ENCODE measurements at places on chromosomes 3 and 15. TPM values are rescaled to one million over a fixed set of nuclear protein-coding genes. Genes with fewer than 3 reads are reported as not detected.

NPTN gene
- 54.0 TPM for total RNA-seq

SKOR1 gene
- total RNA-seq, result 0.10 TPM

IMPG2 gene
- 0.59 TPM for total RNA-seq

PARP15 gene
- 0.99 TPM for total RNA-seq

FANCD2OS gene
- not detected for total RNA-seq

RARRES1 gene
- 4.9 TPM for total RNA-seq

PPM1L gene
- total RNA-seq, result 12.0 TPM

GOLGA6L10 gene
- total RNA-seq, result 3.3 TPM

TRPM1 gene
- total RNA-seq, result 3.5 TPM

ADAMTS9 gene
- total RNA-seq, result 132 TPM

- DNase-seq, result no peak
Measured at GRCh38 chr15:101237251-101237650, 14.6 kb downstream of the CHSY1 start.

GRCh38 chr3:46566040-46566641 lies at the start of gene LRRC2:
TSS of gene LRRC2 (minus strand) at chr3:46566302. CDS start at chr3:46551591, 14,711 bp downstream.
- DNase-seq, result peak; percentile 47

DNA sequence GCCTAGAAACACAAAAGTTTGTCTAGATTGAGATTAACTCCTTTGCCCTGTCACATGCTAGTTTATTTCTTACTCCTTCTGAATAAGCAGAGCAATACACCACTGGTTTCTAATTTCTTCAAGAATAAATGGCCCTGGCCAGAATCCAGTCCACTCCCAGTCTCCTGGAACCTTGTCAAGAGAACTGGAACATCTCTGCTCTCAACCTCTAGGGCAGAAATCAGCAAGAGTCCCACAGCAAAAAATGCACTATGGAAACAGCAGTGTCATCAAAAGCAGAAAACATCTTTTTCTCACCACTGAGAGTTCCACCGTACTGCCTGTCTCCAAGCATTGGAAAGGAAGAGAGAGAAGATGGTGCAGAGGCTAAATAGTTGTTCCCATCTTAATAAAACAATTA lies 35.9 kb upstream of the PPP2R3A start:
- DNase-seq, result peak; percentile 12

DNA sequence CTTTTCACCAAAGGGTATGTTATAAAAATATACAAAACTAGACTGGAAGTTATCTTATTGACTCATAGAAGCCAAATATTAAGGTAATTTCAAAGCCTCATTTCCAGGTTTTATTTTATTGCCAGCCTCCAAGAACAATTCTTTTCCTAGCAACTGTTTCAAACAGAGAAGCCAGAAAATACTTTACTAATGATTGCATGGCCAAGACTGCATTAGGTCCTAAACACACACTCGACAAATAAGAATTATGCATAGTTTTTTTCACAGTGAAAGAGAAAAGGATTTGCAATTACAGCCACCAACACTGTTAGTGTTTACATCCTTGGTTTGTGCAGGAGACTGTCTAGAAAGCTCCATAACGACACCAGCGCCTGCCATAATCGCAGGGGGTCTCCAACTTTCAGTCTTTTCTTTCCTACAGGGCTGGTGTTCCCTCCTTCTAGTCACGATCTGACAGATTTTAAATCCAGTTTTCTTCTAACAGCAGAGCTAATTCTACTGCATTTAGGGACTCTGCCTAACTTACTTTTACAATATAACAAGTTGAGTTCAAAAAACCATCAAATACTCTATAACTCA lies 58.1 kb downstream of the CLASP2 start:
- no peak for DNase-seq

DNA sequence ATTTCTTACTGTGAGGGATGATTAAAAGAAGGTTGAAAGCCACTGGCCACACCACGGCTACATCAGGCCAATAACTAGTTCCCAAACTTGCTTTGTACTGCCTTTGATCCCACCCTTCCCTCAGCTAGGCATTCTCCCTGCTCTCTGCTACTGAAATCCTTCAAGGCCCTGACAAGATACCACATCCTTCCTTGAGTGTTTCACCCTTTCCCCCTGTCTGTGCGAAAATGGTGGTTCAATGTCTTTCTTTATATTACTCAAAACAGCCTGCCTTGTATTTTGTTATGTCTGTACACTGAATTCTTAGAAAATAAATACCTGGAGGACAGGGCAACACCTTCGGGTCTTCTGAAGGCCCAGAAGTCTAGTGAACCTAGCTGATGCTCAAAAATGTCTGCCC lies 932 bp upstream of the VPS8 start:
- no peak for DNase-seq

- DNase-seq, result no peak
Measured at GRCh38 chr3:115245899-115246298, 98.8 kb upstream of the ZBTB20 start.

GRCh38 chr15:88906551-88906950 lies 6.6 kb downstream of the MFGE8 start:
- DNase-seq, result no peak

DNA sequence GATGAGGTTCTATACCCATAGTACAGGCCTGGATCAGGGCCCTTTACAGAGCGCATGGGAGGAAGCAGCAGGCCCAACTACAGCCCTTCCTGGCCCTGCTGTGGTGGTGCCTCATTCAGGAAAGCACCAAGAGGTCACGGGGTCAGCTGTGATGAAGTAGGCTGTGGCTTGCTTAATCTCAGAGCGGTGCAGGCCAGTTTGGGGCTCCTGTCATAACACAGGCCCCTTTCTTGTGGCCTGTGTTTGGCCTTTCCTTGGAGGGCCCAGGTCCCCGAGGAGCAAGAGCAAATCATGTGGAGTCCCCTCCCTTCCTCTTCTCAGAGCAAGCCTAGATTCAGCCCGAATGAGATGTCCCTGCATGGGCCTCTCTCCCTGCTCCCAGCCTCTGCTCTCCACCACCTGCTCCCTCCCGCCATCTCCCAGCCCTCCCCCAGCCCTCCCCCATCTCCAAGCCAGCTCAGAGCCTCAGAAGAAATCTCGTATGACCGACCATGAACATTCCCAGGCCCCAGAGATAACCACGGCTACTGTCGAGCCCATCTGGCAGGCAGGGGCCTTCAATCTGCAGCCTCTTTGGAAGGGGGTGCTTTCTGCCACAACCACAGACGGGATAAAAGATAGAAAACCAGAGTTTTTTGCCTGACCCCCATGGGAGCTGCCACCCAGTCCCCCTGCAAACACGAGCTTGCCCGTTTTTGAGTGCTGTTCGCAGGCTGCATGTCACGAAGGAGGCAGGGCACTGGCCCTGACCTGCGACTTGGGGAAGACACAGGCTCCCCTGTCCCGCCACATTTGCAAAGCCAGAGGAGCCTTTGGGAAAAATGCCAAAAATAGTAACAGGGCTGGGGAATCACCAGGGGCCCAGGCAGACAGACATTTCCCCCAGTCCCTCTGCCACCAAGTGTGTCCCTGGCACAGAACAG lies 32.3 kb upstream of the DUSP7 start:
- DNase-seq, result no peak

GRCh38 chr15:29268706-29269484 lies 727 bp downstream of the NSMCE3 start:
- peak; percentile 38 for DNase-seq

DNA sequence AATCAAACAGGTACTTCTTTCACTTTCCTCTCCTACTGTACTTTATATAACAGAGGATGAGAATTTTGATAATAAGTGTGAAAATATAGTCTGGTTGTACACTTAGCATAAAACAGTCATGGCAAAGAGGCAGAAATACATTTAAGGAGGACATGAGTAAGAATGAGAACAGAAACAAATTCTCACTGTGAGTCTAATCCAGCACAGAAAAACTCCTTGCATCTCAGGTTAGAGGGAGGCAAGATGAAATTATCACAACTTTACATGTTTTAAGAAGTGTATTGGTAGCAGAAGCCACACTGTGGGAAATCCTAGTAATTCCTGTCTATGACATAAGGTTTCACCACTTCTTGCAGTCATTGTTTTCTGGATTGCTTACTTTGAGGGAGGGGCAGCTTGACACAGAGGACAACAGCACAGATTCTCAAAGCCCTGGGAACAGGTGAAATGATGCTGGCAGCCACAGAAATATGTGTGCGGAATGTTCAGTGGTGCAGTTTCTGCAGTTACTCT lies 733.6 kb upstream of the GBE1 start:
- DNase-seq, result no peak

GRCh38 chr3:3127432-3128010 lies 781 bp downstream of the TRNT1 start:
- DNase-seq, result no peak

GRCh38 chr3:159749406-159749805 lies 239.2 kb upstream of the IL12A start:
- no peak for DNase-seq

- no peak for DNase-seq
Measured at GRCh38 chr3:196763179-196763578, 23.5 kb downstream of the PAK2 start.

DNA sequence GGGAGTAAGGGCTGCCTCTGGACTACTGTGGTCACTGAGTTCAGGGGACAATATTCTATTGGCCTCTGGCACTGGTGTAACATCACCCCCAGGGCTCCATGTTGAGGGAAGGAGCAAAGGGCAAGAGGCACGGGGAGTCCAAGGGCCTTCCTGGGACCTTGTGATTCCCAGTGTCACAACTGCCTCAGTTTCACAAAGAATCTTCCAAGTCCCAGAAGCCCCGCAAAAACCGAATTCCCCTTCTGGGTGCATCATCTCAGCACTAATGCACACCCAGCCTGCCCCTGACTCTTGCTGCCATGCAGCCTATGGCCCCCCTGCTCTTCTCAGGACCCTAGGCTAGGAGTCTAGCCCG lies 5.5 kb downstream of the AMOTL2 start:
- no peak for DNase-seq

- no peak for DNase-seq
Measured at GRCh38 chr3:31399271-31399670, 133.5 kb upstream of the STT3B start.

- DNase-seq, result peak; percentile 41
Measured at GRCh38 chr3:147409143-147410115, at the start of gene ZIC1. TSS of gene ZIC1 (plus strand) at chr3:147409365. CDS start at chr3:147410113, 748 bp downstream.

GRCh38 chr3:166451997-166452396 lies 614.8 kb upstream of the BCHE start:
- no peak for DNase-seq

DNA sequence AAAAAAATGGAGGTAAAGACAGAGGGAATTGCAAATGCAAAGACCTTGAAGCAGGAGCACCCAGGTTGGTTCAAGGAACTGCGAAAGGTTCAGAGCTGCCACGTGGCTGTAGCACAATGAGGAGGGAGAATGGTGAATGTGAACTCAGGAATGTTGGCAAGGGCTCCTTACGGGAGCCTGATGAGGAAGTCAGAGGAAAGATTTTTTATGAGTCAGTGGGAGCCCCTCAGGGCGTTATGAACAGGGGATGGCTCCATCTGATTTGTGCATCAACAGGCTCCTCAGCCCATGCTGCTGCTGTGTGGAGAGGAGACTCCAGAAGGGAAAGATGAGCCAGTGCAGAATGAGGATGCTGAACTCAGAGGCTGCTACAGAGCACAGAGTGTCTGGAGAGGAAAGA lies 194.4 kb downstream of the ARRDC4 start:
- no peak for DNase-seq

DNA sequence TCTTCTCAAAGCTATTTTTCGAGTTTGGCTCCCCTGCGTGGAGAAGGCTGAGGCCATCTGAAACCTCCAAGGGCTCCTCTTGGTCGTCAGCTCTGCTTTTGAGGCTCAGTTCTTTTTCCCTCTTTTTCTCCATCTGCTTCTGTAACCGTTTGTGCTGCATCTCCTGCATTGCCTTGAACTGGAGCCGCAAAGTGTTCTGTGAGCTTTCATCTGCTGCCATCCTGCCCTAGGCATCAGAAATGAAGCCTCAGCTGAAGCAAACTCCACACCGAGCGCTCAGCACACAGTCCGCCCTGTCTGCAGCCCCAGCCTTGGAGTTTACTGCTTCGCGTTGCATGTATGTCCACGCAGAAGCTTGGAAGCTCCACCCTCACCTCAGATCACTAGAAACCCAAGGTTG lies 14.9 kb downstream of the CCDC13 start:
- DNase-seq, result no peak
